ENCODE measurements at places on chromosomes 7 and 10. TPM values are rescaled to one million over a fixed set of nuclear protein-coding genes. Genes with fewer than 3 reads are reported as not detected.
A peak's percentile ranks its signal among the peaks of the same experiment; 100 is the strongest.

The GPC2 gene
- 1.2 TPM for total RNA-seq

The TSPAN12 gene
- 19.7 TPM for total RNA-seq

The PRKG1 gene
- total RNA-seq = 46.3 TPM

The CRYGN gene
- total RNA-seq = not detected

DNA sequence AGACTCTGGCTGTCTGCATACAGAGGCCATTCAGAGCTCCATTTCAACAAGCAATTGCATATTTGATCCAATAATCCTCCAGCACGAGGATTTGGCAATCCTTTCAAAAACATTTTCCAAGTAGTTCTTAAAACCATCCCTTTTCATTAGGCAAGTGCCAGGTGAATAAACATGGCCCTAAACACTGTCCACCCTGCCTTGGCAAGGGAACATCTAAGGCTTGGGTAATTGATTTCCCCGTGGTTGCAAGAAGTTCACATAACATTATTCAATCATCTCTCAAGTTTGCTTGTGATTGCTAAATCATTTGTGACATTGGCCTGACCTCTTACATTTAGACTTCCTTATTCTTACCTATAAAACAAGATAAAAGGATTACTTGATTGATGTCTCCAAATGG, 175.2 kb downstream of the CTTNBP2 start:
- H3K36me3 ChIP-seq = no peaks in the 10 kb centered on the region
- H3K4me1 ChIP-seq = no peaks in the 10 kb centered on the region
- H3K27me3 ChIP-seq = no peaks in the 10 kb centered on the region
- no peak overlapping the region for H3K27ac ChIP-seq
- DNase-seq = no peak

GRCh38 chr7:12004581-12004980, 172.6 kb upstream of the THSD7A start:
- H3K36me3 ChIP-seq = no peaks in the 10 kb centered on the region
- no peaks in the 10 kb centered on the region for H3K27me3 ChIP-seq
- no peak overlapping the region for H3K4me3 ChIP-seq
- H3K4me1 ChIP-seq = no peaks in the 10 kb centered on the region

GRCh38 chr7:80105701-80106408, 28.8 kb upstream of the GNAI1 start:
- H3K4me3 ChIP-seq = no peak overlapping the region
- no peak overlapping the region for H3K27ac ChIP-seq
- no peaks in the 10 kb centered on the region for H3K4me1 ChIP-seq
- DNase-seq = no peak
- no peaks in the 10 kb centered on the region for H3K36me3 ChIP-seq
- H3K27me3 ChIP-seq = no peaks in the 10 kb centered on the region

GRCh38 chr10:106636766-106637491, 527.6 kb downstream of the SORCS1 start:
- no peaks in the 10 kb centered on the region for H3K4me1 ChIP-seq
- H3K36me3 ChIP-seq = no peaks in the 10 kb centered on the region
- H3K27ac ChIP-seq = no peak overlapping the region
- no peak for DNase-seq

GRCh38 chr7:7264306-7265040, 82.1 kb downstream of the C1GALT1 start:
- no peak overlapping the region for H3K27ac ChIP-seq
- no peaks in the 10 kb centered on the region for H3K4me1 ChIP-seq
- no peak for DNase-seq
- no peaks in the 10 kb centered on the region for H3K36me3 ChIP-seq
- no peaks in the 10 kb centered on the region for H3K27me3 ChIP-seq

DNA sequence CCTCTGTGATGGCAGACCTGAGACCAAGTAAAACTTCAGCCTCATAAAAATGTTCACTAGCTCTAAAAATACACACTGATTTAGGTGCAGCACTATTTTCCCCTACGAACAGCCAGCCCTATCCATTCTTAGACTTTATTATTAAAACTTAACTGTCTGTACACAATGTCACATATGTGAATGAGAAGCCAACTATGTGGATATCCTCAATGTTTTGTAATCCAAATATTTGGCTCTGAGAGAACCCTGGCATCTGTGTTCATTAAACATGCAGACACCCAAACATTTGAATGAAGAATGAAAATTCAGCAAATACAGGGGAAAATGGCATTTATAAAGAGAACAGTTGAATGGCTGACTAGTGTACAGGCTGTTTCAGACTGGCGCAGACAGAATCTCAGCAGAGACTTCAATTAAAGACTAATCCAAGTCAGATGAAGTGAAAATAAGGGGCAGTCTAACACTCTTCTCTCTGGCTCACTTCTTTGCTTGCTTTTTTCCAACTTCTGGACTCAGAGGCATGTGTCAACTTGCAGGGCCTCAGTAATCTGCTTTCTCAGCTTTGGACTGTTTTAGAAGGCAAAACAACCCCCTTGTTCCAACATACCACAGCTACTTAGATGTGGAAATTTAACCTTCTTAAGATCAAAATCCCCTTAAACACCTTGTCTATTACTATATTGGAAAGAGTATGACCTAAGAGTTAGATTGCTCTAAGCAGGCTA, 47.4 kb upstream of the FAM180A start:
- H3K27me3 ChIP-seq = peaks cover 6% of the 10 kb centered on the region
- H3K27ac ChIP-seq = no peak overlapping the region
- no peaks in the 10 kb centered on the region for H3K36me3 ChIP-seq
- no peak for DNase-seq

GRCh38 chr10:86647773-86648703, 6.3 kb upstream of the OPN4 start:
- DNase-seq = peak; percentile 16
- no peaks in the 10 kb centered on the region for H3K27me3 ChIP-seq
- no peak overlapping the region for H3K4me3 ChIP-seq

- H3K27me3 ChIP-seq = peaks cover 8% of the 10 kb centered on the region
- H3K4me3 ChIP-seq = peak overlapping the region; percentile 72
- H3K4me1 ChIP-seq = peaks cover 25% of the 10 kb centered on the region
- H3K36me3 ChIP-seq = no peaks in the 10 kb centered on the region
- peak overlapping the region; percentile 49 for H3K27ac ChIP-seq
These were observed 873 bp downstream of the PRKAR2B start for GRCh38 chr7:107045195-107045960.

DNA sequence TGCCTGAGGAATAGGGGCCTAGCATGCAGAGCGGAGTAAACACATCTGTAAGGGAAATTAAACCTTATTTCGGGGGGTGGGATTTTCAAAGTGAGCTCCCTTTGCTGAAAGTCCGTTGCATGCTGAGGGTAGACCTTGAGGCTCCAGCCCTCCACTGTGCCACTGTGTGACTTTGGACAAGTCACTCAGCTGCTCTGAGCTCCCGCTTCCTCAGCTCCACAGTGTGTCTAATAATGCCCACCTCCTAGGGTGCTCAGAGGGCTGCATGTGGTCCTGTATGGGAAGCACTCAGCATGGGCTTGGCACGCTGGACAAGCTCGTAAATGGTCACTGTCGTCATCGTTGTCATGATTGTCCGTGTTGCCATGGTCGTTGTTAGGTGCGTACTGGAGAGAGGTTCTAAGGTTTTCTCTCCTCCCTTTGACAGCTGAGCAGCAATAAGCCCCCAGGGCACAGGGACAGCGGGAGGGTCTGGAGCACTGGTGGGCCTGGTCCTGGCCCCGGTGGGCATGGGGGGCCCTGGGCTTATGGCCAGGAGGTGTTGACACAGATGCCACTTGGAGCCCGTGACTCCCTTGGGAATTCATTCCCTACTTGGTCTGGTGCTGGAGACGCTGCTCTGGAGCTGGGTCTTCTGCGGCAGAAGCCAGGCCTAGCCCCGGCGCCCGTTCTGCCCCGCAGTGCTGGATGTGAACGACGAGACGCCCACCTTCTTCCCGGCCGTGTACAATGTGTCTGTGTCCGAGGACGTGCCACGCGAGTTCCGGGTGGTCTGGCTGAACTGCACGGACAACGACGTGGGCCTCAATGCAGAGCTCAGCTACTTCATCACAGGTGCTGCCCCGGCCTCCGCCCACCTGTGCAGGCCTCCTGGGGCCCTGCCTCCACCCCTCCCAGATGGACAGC, 13.1 kb downstream of the C10orf105 start:
- H3K36me3 ChIP-seq = no peaks in the 10 kb centered on the region
- H3K27me3 ChIP-seq = no peaks in the 10 kb centered on the region
- no peak overlapping the region for H3K27ac ChIP-seq
- no peak for DNase-seq

DNA sequence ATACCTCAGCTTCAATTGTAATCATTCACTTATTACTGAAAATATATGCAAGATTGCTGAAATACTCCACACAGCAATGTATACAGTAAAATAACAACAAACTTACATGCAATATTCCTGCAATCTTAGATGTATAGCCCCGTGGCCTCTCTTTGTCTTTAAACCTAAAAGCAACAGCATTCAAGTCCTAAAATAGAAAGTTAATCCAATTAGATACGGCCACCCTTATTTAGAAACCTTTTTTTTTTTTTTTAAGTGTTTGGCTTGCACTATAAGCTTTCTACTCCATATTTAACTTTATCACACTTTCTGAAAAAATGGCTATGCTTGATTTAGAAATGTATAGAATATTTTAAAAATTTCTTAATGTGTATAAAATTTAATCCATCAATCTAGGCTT, 67.6 kb downstream of the IDE start:
- DNase-seq = no peak
- no peaks in the 10 kb centered on the region for H3K4me1 ChIP-seq
- H3K27ac ChIP-seq = no peak overlapping the region
- no peak overlapping the region for H3K4me3 ChIP-seq
- H3K27me3 ChIP-seq = no peaks in the 10 kb centered on the region

DNA sequence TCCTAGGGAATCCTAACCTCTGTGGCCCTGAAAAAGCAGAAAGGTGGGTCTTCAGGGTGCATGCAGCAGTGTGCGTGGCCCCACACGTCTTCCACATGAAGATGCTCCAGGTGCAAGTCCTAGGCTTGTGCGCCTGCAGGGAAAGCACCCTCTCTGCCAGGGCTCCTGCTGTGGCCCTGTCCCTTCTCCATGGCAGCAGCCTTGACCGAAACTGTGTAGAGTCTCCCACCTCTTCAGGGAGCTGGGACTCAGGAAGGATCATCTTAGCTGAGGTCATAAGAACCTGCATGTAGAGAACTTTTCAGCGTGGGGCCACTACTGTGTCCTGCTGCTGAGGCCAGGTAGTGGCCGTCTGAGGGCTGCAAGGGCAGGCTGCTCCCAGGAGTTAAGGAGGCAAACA, 6.3 kb upstream of the CSGALNACT2 start:
- peaks cover 8% of the 10 kb centered on the region for H3K4me1 ChIP-seq
- H3K27me3 ChIP-seq = no peaks in the 10 kb centered on the region
- no peak overlapping the region for H3K4me3 ChIP-seq
- H3K36me3 ChIP-seq = no peaks in the 10 kb centered on the region
- no peak overlapping the region for H3K27ac ChIP-seq
- no peak for DNase-seq

GRCh38 chr10:8172604-8173003, 118.1 kb downstream of the GATA3 start:
- H3K27me3 ChIP-seq = no peaks in the 10 kb centered on the region
- no peak overlapping the region for H3K27ac ChIP-seq
- DNase-seq = no peak
- H3K4me3 ChIP-seq = no peak overlapping the region

DNA sequence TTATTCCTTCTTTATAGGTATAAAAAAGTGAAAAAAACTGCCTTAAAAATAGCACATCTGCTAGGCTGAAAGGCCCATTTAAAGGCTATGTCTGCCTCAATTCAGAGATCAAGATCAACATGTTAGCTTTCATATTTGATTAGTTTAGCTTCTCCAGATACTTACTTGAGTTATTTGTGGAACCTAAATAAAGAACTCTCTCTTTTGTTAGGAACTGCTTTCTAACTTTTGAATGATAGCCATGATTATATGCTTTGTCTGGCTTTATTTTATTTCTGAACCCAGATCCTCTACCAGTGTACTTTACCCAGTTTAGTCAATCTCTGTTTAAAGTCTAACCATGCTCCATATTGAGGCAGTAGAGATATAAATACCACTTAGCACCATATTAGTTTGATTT, 515.5 kb upstream of the SEMA3D start:
- H3K36me3 ChIP-seq = no peaks in the 10 kb centered on the region
- peaks cover 7% of the 10 kb centered on the region for H3K4me1 ChIP-seq
- H3K27ac ChIP-seq = no peak overlapping the region
- H3K4me3 ChIP-seq = no peak overlapping the region
- no peaks in the 10 kb centered on the region for H3K27me3 ChIP-seq
